ENCODE measurements at places on chromosomes 4 and X.

- DNase-seq: no peak
Observed at GRCh38 chr4:3177905-3178304, 71.1 kb upstream of the MSANTD1 start.

- DNase-seq: no peak
Observed at GRCh38 chrX:20112022-20112774, 4.5 kb downstream of the MAP7D2 start.

- no peak for DNase-seq
Observed at GRCh38 chr4:137070614-137071013, 461.7 kb downstream of the PCDH18 start.

DNA sequence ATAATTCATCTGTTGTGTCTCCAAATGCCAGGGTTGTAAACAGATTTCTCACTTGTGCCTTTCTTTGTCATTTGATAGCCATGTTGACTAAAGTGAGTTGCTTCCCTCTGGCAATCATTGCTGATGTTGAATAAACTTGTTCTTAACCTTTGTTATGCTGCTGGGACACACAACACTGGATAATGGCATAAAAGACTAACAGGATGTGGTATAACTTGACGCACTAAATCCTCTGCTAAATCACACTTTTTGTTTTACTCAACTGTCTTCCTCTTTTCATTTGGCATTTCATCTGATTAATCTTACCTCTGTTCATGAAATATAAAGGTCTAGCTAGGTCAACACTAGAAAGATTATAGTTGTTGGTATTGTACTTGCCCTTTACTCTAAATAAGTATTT is 17.6 kb upstream of the CXCL5 start:
- DNase-seq: no peak

GRCh38 chr4:12548678-12549077 is 935.5 kb downstream of the RAB28 start:
- DNase-seq: no peak

DNA sequence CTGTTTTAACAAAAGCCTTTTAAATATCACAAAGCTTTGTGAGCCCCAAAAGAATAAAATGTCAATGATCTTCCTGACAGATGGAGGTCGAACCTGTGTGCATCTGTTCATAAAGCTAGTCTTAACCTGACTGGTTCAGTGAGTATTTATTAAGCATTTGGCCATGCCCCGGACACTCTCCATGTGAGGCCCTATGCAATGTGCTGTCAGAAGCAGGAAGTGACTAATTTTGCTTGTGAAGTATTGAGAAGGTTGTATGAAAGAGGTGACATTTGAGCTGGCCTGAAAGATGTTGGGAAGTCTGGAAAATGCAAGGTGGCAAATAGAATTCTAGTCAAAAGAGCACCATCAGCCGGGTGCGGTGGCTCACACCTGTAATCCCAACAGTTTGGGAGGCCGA is 171.4 kb downstream of the MSL3 start:
- DNase-seq: no peak

GRCh38 chr4:118921786-118922185 is 33.1 kb downstream of the SYNPO2 start:
- DNase-seq: no peak

GRCh38 chr4:177308847-177309521 is 690 bp upstream of the NEIL3 start:
- no peak for DNase-seq

- DNase-seq: no peak
Observed at GRCh38 chrX:153771415-153772315, 7.6 kb downstream of the PLXNB3 start.

DNA sequence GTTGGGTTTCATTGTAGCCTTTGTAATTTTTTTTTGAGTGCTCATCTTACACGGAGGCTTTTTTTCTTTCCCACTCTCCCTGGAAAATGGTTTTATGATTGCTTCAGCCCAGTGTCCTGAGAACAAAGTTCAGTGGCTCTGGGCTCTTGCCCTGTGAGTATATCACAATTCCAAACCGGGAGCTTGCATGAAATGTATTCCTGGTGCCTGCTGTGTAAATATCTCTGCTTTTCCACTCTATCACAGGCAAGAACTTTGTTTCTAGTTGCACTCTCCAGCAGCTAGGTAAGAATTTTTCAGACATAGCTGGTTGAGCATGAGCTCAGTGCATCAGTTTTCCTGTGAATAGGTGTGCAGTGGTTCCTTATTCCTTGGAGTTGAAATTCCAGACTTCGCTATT is 60.8 kb downstream of the SUPT20HL2 start:
- DNase-seq: no peak

DNA sequence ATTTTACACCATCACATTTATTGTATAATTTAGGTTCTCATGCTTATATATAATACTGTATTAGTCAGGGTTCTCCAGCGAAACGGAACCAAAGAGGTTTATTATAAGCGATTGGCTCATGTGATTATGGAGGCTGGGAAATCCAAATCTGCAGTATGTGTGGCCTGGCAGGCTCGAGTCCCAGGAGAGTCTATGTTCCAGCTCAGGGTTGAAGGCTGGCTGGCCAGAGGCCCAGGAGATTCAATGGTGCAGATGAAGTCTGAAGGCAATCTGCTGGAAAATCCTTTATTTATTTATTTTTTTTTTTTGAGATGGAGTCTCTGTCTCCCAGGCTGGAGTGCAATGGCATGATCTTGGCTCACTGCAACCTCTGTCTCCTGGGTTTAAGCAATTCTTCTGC is 63.0 kb upstream of the WDFY3 start:
- DNase-seq: no peak

DNA sequence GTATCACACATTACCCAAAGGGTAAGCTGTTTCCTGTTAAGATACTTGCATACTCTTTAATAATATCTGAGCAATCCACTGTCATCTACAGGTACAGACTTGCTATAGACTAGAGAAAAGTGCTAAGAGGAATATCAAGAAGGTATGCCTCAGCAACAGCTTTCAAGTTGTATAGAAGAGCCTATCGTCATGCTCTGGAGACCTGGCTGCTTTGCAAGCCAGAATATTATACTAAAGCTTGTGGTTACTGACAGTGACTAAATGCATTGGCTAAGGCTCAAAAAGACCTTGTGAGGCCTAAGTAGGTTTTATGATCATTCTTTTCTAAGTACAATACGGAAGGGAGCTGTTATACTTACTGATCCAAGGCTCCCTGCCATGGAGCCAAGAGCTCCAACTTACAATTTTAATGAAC is 11.3 kb downstream of the LAMP2 start:
- no peak for DNase-seq

- no peak for DNase-seq
Observed at GRCh38 chrX:128623361-128623760, 571.2 kb upstream of the ACTRT1 start.

- no peak for DNase-seq
Observed at GRCh38 chr4:152117520-152117919, 356.7 kb upstream of the GATB start.

- DNase-seq: no peak
Observed at GRCh38 chrX:153773218-153773611, 7.6 kb upstream of the SRPK3 start.

DNA sequence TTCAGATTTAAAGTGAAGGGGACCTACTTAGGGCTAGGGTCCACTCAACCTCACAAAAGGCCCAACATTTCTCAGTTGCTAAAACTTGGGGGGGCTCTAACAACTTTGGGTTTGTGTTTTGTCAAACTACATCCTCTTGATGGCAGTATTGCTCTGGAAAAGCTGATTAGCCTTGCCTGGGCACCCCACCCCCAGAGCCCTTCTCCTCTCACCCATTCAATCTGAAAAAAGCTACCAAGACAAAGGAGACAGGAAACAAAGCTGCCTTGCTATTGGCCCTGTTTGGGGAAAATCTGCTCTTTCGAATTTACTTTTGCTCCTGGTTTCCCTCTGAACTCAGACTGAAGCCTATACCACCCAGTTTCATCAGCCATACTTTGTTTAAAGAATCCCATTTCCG is 195.2 kb upstream of the STK26 start:
- DNase-seq: no peak

GRCh38 chr4:10552591-10553280 is 95.5 kb upstream of the ZNF518B start:
- DNase-seq: no peak

GRCh38 chr4:15657366-15657765 is 2.2 kb upstream of the FBXL5 start:
- no peak for DNase-seq

GRCh38 chr4:40180356-40180755 is 16.5 kb upstream of the RHOH start:
- no peak for DNase-seq

- DNase-seq: no peak
Observed at GRCh38 chr4:35942092-35942491, 302.2 kb downstream of the ARAP2 start.

GRCh38 chrX:123093792-123094191 is 90.3 kb upstream of the GRIA3 start:
- no peak for DNase-seq

DNA sequence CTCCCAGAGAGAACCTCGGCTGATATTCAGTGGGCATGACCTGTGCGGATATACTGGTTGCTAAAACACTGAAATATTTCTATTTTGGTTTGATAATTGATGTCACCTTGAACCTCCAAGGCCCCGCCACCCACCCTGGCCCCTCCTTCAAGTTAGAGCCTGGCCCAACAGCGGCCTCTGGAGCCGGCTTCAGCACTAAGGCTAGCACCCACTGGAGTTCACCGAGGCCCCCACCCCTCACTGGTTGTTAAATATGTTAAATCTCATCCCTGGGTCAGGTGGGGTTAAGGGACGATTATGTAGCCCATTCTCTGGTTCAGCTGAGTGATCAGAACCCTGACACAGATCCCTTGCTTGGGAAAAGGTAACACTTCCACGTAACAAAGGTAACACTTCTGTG is 24.3 kb downstream of the SEL1L3 start:
- no peak for DNase-seq

DNA sequence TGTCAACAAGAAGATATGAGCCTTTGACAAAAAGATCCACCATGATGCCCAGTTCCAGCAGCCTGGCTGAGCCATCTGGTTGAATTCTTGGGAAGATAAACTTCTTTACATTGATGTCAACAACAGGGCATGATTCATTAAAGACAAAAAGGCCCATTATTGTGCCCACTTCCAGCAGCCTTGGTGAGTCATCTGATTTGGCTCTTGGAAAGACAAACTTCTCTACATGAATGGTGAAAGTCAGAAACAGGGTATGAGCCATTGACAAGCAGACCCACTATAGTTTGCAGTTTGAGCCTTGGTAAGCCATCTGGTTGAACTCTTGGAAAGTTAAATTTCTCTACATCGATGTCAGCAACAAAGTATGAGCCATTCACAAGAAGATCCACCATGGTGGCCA is 4.1 kb upstream of the CSF2RA start:
- no peak for DNase-seq

DNA sequence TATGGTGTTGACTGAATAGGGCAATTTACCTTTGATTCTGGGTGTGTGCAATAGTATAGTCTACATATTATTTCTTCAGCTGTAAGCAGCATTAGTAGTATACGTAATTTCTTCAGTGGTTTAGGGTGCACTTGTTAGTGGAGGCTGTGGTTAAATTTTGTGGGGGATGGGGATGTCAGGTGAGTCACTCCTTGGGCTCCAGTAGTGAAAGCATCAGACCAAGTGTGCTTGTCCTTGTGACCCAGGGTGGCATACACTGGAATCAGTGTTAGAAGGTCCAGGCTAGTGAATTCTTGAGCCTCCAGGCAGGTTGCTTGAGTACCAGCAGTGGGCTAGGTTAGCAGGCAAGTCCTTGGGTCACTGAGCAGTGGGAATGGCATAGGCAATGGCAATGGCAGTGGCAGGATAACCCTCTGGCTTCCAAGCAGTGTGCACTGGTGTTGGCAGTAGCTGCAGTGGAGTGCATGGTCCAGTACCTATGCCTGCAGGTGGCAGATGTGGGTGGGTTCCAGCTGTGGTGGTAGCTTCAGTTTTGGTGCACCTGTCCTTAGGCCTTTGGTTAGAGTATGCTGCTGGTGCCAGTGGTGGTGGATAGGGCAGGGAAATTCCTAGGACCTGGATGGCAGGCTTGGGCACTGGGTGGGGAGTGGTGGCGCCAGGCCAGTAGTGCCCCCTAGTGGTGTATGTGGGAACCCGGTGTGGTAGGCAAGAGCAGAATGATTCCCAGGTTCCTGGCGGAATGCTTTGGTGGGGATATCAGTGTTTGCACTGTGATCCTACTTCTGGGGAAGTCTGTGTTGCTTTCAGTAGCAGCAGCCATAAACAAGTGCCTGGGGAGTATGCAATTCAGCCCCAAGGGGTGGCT is 531.0 kb downstream of the SMARCA1 start:
- DNase-seq: no peak

DNA sequence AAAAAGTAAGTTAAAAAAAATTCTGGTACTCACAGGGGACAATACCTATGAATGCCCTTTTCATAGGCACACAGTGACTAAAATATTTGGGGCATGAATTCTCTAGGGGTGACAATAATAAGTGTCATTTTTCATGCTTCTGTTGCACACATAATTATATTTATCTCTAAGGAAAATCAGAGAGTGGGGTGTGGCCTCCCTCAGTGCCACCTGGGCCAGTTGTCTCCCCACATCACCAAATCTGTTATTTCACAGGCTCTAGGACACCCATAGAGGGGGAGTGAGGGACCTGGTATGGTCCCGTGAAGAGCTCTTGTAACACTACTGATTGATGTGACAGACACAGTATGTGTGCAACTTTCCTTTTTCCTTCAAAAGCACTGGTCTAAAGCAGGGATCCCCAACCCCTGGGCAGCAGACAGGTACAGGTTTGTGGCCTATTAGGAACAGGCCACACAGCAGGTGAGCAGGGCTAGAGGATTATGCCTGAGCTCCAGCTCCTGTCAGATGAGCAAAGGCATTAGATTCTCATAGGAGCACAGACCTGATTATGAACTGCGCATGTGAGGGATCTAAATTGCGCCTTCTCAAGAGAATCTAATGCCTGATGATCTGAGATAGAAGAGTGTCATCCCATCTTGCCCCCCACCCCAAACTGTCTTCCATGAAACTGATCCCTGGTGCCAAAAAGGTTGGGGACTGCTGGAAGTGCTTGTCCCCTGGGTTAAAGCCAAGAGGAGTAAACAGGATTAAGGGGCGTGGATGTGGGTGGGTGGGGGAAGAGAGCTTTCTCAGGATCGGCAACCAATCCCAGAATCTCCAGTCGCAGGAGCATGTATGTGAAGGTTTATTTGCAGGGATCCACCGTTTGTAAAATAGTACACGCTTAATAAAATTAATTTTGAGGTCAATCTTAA is 856 bp downstream of the SLC9B1 start:
- DNase-seq: no peak

GRCh38 chr4:22312113-22312512 is 203.8 kb downstream of the ADGRA3 start:
- no peak for DNase-seq

DNA sequence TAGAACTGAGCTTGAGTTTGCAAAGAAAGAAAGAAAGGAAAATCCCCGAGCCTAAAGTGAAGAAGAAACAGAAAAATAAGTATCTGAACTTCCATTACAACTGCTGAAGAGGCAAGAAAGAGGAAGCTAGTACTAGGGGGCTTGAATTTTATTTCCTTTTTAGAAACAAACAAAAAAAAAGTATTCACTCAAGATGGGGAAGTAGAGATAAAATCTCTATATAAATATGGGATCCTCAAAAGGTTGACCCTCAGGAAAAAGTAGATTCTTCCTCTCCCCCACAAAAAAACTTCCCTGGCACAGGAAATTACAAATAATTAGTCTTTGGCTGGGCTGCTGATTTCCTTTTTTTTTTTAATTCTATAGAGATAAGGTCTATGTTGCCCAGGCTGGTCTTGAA is 16.0 kb downstream of the LRBA start:
- no peak for DNase-seq

- peak; percentile 30 for DNase-seq
Observed at GRCh38 chrX:9885150-9885549, 82.0 kb upstream of the CLDN34 start.

- DNase-seq: no peak
Observed at GRCh38 chrX:39011454-39012221, 210.4 kb downstream of the MID1IP1 start.

- DNase-seq: no peak
Observed at GRCh38 chrX:138928737-138929459, 217.4 kb upstream of the FGF13 start.
